Kidney glomerular epithelial cell (primary cell): ENCODE measurements at places on chromosomes 11 and 22.

DNA sequence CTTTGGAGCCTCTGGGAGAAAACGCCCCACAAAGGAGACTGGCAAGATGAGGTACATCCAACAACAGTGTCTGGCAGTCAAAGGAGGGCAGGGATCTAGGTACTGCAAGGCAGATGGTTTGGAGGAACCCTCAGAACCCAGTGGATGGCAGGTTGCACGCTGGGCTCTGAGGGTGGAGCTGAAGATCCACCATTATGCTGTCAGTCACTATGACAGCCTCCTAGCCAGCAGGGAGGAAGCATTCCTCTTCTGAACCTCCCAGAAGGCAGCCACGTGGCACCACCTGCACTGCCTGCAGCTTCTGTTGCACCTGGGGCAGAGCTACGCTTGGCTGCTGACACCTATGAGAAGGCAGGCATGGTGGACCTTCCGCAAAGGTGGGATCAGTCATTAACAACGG lies 40.2 kb downstream of the HTR3A start:
- no peak for DNase-seq

DNA sequence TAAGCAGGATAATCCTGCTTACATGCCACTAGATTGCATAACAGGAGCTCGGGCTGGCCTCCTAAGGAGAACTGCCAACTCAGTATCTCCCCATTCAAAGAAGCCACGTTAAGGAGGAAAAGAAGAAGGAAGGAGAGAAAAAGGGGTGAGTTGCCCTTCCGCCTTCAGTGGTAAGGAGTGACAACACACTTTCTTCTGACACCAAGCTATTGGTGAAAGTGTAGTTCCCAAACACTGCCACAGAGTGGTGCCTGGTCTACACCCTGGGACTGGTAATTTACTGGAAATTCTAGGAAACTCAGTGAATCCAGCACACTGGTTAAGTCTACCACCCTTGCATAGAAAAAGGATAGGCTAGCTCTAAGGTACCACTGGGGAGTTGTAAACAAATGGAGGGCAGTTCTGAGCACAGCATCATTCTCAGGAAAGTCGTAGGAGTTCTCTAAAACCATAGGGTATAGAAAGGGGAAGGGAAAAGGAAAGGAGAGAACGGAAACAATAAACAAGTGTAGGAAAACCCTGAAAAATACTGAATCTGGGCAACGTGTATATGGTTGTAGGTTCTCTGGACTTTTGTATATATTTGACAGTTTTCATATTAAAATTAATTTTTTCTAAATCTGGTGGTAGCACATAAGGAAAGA lies 58.2 kb downstream of the RRAS2 start:
- DNase-seq: peak; percentile 26

DNA sequence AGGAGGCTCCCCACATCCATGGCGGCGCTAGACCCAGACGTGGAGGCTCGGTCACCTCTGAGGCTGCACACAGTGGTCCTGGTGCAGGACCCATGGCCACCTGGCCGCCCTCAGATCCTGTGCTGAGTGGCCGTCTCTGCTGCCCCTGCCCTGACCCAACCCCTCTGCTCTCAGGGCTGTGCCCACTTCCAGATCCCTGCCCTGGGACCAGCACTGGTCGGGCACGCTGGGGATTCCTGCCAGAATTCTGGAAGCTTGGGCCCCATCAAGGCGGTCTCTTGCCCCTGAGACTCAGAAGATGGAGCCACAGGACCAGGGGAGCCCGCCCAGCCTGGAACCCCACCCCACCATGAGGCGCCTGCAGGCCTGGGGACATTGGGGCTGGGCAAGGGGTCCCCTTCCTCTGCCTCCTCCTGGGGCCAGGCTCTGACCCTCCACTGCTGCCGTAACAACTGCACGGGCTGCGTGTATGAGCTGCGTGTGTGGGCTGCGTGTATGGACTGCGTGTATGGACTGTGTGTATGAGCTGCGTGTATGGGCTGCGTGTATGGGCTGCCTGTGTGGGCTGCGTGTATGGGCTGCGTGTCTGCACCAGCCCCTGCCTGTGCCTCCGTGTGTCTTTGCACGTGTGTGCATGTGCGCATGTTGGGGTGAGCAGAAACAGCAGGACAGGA lies 48.7 kb downstream of the IGLL1 start:
- DNase-seq: no peak

DNA sequence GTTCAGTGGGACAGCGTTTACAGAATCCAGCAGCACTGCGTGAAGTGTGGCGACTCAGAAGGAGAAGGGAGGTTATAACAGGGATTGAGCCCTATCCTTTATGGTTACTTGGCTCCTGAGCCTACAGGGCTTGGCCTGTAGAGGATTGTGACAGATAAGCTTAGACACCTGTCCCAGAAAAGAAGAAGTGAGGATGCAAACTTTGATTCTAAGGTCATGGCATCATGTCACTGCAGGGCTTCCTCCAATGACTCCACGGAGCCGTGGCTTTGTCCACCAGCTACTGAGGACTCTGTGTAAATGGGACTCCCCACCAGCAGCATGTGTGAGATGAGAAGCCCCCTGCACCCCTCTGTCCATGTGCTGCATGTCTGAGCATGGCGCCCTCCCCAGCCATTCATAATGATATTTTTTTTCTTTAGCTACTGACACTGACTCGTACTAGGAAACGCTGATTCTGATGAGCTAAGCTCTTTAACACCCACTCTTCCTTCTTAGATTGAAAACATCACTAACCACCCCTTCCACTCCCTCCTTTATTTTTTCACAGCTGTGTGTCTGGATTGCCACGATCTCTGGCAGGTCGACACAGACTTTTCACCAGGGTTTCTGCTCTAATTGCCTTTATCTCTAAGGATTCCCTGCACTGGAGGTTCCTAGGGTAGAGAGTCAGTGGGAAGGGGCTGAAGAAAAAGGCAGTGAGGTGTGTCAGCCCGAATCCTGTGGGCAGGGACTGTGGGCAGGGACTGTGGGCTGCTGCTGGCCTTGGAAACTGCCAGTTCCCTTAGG lies 65.5 kb upstream of the TTC12 start:
- no peak for DNase-seq

DNA sequence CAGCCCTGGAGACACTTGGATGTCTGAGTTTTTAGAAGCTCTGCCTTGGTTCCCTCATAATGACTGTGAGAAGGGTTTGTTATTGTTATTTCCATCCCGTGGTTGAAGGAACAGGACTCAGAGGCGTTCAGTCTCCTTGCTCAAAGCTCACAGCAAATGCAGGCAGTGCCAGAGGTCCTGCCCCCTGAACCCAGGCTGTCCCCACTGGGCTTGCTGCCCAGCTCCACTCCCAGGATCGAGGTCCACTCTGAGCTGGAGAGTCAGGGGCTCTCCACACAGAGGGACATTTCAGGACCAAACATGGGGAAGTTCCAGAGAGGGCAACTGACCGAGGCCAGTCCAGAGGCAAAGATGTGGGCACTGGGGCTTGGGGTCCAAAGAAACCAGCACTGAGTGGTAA lies 14.8 kb downstream of the FGF4 start:
- no peak for DNase-seq
